ENCODE measurements at places on chromosomes 3 and 15.

DNA sequence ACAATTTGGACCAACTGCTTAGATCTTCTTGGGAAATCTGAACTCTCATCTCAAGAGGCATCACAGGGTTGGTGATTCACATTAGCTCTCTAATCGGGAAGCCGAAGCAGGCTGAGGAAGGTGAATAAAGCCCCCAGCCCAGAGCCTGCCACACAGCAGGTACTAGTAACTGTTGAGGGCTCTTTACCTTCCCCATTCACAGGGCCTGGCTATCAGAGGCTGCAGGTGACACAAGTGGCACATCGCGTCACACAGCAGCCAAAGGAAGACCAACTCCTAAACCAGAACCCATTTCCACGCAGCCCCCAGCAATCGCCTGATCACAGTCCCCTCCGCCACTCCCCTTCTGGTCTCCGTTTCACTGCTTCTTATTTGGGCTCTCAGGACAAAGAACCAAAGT is 29.2 kb downstream of the SH3BP5 start:
- no peak for DNase-seq

DNA sequence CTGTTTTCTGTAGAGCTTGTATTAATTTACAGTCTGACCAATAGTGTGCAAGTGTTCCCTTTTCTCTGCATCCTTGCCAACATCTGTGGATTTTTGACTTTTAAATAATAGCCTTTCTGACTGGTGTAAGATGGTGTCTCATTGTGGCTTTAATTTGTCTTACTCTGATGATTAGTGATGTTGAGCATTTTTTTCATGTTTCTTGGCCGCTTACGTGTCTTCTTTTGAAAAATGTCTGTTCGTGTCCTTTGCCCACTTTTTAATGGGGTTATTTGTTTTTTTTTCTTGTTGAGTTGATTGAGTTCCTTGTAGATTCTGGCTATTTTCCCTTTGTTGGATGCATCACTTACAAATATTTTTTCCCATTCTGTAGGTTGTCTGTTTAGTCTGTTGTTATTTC is 7.6 kb upstream of the ACOX2 start:
- no peak for DNase-seq

- DNase-seq, result no peak
These were observed 133.6 kb downstream of the GHSR start for GRCh38 chr3:172314591-172315160.

DNA sequence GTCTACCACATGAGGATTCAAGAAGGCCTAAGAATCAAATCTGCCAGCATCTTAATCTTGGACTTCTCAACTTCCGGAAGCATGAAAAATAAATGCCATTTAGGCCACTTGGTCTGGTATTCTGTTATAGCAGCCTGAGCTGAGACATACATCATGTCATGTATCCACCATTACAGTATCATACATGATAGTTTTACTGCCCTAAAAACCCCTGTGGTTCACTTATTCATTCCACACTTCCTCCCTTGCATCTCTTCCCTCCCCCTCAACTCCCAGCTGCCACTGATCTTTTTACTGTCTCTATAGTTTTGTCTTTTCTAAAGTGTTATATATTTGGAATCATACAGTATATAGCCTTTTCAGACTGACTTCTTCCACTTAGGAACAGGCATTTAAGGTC is 161.8 kb downstream of the SNRK start:
- no peak for DNase-seq

GRCh38 chr15:73378089-73378488 is 9.3 kb upstream of the HCN4 start:
- DNase-seq, result no peak

DNA sequence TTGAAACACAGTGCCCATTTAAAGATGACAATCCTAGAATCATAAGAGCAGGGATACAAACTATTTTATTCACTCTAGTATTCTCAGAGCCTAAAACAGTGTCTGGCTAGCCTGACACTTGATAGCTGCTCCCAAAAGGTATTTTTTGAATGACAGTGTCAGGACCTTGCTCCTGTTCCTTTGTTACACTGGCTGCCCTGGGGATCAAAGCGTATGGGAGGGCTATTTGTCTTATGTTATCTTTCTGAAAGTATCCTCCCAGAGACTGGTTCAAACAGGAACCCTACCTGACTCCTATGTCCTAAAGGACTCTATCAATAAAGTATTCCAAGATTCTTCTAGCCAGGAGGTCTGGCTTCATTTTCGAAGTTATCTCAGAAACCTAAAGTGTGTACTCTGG is 621.4 kb downstream of the FHIT start:
- no peak for DNase-seq

DNA sequence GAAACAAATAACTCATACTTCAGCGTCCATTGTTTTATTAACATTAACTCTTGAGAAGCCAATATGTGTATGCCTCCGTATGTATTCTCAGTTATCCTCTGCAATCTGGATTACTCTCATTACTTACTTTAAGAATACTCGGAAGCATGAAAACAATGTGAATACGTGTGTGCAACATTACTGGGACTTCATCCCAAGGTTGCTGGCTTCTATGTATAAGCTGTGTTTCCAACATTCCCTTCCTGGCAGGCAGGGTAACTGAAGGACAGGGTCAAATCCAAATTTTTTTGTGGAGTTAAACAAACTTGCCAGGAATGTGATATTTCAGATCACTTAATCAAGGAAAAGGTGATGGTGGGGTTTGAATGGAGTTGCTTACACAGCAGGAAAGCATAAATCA is 34.5 kb upstream of the NR1I2 start:
- DNase-seq, result no peak

DNA sequence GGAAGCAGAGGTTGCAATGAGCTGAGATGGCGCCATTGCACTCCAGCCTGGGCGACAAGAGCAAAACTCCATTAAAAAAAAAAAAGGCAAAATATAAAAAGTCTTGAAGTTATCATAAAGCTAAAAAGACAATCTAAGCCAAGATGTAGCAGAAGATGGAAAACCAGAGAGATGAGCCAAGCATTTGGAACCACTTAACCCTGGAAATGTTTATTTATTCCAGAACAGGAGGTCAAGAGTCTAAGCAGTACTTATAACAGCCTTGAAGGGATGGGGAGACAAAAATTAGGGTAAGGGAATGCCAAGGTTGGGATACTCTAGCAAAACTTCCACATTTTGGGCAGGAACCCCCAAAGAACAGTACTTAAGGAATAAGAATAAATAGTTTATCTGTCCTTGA is 30.1 kb downstream of the FAIM start:
- no peak for DNase-seq

GRCh38 chr3:79245284-79246138 is 522.3 kb downstream of the ROBO1 start:
- DNase-seq, result no peak

- DNase-seq, result no peak
These were observed 34.7 kb upstream of the TUBGCP5 start for GRCh38 chr15:23073890-23074646.

DNA sequence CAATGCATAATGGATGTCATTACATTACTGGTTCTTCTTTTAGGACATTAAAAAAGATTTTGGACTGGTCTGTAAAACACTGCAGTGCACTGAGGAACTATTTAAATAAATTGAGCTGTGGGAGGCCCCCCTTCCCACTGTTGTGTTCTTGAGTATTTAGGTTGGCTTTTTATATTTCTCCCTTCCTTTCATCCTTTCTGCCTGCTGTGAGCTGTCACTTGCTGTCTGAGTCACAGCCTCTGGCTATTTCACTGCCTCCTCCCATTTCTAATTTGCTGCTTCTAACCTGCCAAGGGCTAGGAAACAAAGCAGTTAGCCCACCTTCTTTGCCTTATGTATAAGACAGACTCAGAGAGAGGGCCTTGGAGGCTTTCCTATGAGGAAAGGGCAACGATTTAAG is 89.0 kb upstream of the FNDC3B start:
- no peak for DNase-seq

DNA sequence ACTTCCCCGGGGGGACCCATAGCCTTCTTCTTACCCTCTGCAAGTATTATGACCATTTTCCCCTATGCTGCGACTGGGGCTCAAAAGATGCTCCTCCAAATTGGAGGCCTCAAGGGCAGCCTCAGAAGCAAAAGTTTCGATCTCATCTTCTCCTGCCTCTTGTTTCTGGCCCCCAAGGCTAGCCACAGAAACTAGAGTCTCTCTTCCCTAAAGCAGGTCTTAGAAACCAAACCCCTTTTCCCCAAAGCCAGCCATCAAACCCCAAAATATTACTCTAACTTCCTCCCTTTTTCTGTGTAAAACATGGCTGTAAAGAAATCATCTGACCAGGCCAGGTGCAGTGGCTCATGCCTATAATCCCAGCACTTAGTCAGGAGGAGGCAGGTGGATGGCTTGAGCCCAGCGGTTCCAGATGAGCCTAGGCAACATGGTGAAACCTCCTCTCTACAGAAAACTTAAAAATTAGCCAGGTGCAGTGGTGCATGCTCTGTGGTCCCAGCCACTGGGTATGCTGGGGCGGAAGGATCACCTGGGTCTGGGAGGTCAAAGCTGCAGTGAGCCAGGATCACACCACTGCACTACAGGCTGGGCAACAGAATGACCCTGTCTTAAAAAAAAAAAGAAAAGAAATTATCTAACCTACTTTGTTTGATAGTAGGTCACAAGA is 36.7 kb upstream of the MFGE8 start:
- no peak for DNase-seq

- peak; percentile 76 for DNase-seq
These were observed 424 bp downstream of the HAUS2 start for GRCh38 chr15:42549032-42549491.

DNA sequence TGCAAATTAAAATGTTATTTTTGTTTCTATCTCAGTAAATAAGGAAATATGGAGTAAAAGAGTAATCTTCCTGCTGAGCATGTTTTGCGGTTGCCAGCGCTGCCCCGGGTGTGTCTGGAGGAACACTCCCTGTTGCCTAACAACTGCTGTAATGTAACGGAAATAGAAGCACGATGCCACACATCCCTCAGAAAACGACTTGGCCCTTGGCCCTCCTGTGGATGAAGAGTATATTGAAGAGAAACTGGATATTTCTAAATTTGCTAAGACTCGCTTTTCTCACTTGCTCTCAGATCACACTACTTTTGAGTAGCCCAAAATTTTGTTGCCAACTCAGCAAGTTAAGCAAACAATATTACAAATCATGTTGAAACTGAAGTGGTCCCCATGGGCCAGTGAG is 18.9 kb downstream of the CX3CR1 start:
- peak; percentile 65 for DNase-seq

DNA sequence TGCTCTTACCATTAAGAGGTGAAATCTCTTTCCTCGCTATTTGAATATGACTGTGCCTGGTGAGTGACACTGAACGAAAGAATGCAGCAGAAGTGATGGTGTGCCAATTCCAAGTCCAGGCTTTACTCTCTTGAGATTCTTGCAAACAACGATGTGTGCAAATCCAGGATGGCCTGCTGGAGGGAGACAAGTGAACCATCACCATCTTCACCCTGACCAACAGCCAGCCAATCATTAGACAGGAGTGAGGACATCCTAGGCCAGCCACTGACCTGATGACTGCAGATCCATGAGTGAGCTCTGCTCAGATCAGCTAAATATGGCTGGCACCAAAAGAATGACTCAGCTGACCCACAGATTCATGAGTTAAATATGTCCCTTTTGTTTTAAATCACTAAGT is 878.0 kb downstream of the PDCD6IP start:
- no peak for DNase-seq

- no peak for DNase-seq
These were observed 85.6 kb downstream of the CPN2 start for GRCh38 chr3:194265505-194265892.

DNA sequence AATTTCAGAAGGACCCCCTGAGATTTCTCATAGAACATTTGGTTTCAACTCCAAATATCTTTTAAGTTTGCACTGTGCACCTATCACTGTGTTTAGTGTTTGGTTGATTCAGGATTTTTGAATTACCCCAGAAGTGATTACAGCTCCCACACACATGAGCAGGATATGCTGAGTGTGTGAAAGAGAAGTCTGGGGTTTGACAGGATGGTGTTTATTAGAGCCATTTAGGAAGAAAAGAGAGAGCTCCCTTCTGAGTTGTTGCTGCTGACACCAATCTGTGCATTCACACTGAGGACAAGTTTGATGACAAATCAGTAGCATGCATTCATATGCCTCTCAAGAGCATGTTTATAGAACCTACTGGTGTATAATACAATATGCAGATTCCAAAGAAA is 118.1 kb downstream of the RPL22L1 start:
- DNase-seq, result no peak

DNA sequence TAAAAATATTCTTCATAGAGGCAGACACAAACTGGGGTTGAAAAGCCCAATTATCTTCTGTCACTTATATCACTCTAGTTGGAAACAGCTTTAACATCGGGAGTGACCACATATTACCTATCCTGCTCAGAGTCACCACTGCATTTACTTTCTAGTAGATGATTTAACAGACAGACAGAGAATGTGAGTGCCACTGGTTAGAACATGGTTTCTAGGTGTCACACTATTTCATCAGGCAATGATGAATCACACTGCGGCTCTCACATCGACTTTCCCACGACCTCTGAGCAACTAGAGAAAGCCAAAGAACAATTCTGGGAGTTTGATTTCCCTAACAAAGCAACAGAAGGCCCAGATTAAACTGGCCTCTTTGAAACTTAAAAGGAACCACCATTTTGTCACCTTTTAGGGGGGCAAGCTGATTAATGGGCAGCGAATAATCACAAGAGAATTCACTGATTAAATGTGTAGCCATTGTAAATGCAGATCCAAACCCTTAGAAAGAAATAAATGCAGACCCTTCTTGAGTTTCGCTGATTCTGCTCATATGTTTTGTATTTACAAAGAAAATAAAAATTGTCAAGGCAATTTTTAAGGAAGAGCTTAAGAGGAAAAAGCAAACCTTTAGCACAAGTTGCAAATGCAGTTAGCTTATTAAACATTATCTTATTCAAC is 112.6 kb upstream of the KBTBD8 start:
- no peak for DNase-seq

DNA sequence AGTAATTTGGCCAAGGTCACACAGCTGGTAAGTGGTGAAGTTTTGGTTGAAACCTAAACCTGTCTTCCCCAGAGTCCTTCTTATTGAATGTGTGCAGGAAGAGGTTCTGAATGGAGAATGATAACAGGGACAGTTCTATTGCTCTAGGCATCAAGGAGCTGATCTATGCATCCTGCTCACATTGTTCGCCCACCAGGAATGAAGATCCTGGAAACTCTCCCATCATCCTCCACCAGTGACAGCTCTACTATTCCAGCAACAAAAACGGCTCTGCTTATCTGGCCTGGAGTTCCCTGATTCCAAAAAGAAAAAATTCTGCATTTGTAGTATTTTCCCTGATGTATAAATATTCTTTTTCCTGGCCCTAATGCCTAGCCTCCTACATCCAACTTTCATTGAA is 16.4 kb upstream of the TNFAIP8L3 start:
- DNase-seq, result no peak

DNA sequence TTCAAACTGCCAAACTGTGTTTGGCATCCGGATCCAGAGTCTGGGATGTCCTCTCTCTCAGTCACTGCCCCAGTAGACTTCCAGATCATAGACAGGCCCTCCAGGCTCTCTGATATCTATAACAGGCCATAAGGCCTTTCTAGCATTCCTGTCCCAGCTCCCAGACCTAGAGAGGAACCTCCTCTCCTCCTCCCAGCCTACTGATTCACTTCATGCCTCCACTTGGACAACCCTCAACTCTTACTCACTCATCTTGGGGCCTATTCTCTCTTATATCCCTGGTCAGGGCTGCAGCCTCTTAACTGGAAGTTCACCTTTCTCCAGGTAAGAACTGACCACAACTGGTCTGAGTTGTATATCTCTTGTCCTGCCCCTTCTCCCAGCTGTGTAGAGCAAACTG is 253.7 kb upstream of the TRIM42 start:
- no peak for DNase-seq
